ENCODE measurements at places on chromosomes 12 and 14.

DNA sequence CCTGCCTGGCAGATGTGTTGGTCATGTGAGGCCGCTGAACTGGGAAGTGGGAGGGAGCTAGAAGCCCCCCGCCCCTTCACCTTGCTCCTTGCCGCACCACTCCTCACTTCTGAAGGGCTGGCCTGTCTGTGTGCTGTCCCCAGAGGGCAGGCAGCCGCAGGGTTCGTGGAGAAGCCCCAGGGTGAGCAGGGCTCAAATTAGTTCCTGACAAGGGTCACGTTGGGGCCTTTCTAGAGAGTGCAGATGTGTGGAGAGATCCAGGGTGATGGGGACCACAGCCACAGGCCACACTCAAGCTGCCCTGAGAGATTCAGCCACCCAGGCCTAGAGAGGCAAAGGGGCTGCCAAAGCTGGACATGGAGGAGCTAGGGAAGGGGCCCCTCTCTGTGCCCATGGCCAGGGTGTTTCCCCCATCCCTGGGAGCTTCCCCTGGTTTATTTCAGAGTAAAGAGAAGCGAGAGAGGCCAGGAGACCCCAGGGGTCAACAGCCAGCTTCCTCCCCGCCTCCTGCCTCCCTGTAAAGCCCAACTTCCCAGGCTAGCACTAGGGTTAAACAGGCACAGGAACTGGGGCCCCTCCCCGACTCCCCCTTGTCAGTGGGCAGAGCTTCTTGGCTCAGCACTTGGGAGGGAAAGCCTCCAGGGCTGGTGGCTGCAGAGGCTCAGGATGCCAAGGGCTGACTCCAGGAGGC lies 16.2 kb downstream of the SLC25A29 start:
- no peak for DNase-seq

GRCh38 chr14:53452005-53452673 lies 299.0 kb upstream of the DDHD1 start:
- DNase-seq, result no peak

- DNase-seq, result peak; percentile 12
Observed at GRCh38 chr14:34355584-34356263, 106.3 kb downstream of the SPTSSA start.

GRCh38 chr12:94151582-94151981 lies 3.2 kb downstream of the PLXNC1 start:
- DNase-seq, result no peak

- peak; percentile 66 for DNase-seq
Observed at GRCh38 chr14:94001501-94002396, 4.6 kb downstream of the CCDC197 start.
